ENCODE measurements at places on chromosomes 1 and 21. TPM values are rescaled to one million over a fixed set of nuclear protein-coding genes. Genes with fewer than 3 reads are reported as not detected.

GRCh38 chr21:41578716-41579115, 70.8 kb upstream of the TMPRSS2 start:
- no peak overlapping the region for H3K4me3 ChIP-seq
- H3K36me3 ChIP-seq, result peaks cover 5% of the 10 kb centered on the region
- DNase-seq, result no peak
- H3K27me3 ChIP-seq, result peaks cover 14% of the 10 kb centered on the region
- no peak overlapping the region for H3K27ac ChIP-seq
- H3K4me1 ChIP-seq, result no peaks in the 10 kb centered on the region

GRCh38 chr1:19074361-19074901, 118.0 kb upstream of the IFFO2 start:
- DNase-seq, result no peak
- peaks cover 27% of the 10 kb centered on the region for H3K4me1 ChIP-seq
- peak overlapping the region; percentile 70 for H3K27ac ChIP-seq
- peak overlapping the region; percentile 86 for H3K4me3 ChIP-seq
- no peaks in the 10 kb centered on the region for H3K36me3 ChIP-seq
- H3K27me3 ChIP-seq, result no peaks in the 10 kb centered on the region

DNA sequence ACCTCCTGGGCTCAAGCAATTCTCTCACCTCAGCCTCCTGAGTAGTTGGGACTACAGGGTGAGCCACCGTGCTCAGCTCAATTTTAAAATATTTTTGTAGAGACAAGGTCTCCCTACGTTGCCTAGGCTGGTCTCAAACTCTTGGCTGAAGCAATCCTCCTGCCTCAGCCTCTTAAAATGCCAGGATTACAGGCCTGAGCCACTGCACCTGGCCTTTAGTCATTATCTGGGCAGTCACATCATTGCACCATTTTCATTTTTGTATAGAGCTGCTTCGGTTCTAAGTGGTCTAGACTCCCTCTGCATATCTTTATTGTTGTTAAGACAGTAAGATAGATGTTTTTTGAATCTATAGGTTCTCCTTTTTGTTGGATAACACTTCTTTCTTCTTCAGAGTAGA, 39.9 kb downstream of the ATF3 start:
- H3K4me1 ChIP-seq, result no peaks in the 10 kb centered on the region
- no peak overlapping the region for H3K27ac ChIP-seq
- DNase-seq, result no peak
- H3K4me3 ChIP-seq, result no peak overlapping the region
- H3K27me3 ChIP-seq, result peaks cover 40% of the 10 kb centered on the region

DNA sequence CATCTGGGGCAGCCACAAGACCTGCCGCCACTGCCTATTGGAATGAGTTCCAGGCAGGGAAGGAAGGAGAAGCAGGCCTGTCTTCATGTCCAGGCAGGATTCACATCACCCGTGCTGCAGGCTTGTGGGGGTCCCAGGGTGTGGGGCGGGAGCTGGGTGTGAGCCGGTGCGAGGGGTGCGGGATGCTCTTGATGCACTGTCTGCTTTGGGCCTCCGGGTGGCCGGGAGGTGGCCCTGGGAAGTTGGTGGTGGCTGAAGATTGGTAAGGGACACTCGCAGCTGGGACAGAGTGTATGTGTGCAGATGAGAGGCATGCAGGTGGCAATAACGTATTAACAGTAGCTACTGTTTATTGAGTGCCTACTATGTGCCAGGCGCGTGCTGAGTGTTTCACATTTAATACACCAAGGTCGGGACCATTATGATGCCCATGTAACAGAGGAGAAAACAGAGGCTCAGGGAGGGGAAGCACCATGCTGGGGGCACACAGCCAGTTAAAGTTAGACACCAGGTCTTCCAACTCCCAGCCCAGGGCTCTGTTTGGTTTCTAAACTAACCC, 3.3 kb downstream of the CROCC start:
- no peak overlapping the region for H3K4me3 ChIP-seq
- H3K36me3 ChIP-seq, result peaks cover 3% of the 10 kb centered on the region
- H3K27me3 ChIP-seq, result no peaks in the 10 kb centered on the region
- H3K4me1 ChIP-seq, result peaks cover 52% of the 10 kb centered on the region

GRCh38 chr1:21308330-21308729, 18.1 kb upstream of the ECE1 start:
- peak overlapping the region; percentile 67 for H3K4me3 ChIP-seq
- no peaks in the 10 kb centered on the region for H3K27me3 ChIP-seq
- no peak for DNase-seq
- H3K4me1 ChIP-seq, result peaks cover 38% of the 10 kb centered on the region
- no peaks in the 10 kb centered on the region for H3K36me3 ChIP-seq
- peak overlapping the region; percentile 65 for H3K27ac ChIP-seq

GRCh38 chr1:79792219-79792930, 785.8 kb upstream of the ADGRL4 start:
- H3K4me1 ChIP-seq, result no peaks in the 10 kb centered on the region
- H3K36me3 ChIP-seq, result no peaks in the 10 kb centered on the region
- no peak for DNase-seq
- H3K27me3 ChIP-seq, result no peaks in the 10 kb centered on the region

- peaks cover 4% of the 10 kb centered on the region for H3K36me3 ChIP-seq
- H3K4me3 ChIP-seq, result no peak overlapping the region
- H3K4me1 ChIP-seq, result peaks cover 8% of the 10 kb centered on the region
- H3K27me3 ChIP-seq, result no peaks in the 10 kb centered on the region
- no peak overlapping the region for H3K27ac ChIP-seq
- DNase-seq, result no peak
Measured at GRCh38 chr1:77467021-77467595, 185.3 kb downstream of the AK5 start.

DNA sequence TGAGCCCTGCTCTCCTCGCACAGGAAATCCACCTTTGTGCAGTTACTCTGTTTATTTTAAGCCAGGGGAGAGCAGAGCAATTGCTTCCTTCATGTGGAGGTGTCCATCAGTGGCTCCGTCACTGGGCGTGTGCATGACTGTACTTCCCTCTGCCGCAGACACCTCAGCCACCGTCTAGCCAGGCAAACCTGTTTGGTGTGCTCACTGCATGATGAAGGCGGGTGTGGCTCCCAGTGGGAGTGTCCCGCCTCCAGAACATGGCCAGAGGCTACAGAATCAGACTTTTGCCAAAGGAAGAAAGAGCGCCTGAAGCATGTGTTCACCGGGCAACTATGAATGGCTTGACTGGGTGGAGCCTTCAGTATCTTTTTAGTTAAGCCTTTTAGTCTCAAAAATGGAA, 26.1 kb upstream of the LAMC2 start:
- DNase-seq, result no peak
- H3K27ac ChIP-seq, result no peak overlapping the region
- no peaks in the 10 kb centered on the region for H3K36me3 ChIP-seq
- H3K4me3 ChIP-seq, result no peak overlapping the region
- no peaks in the 10 kb centered on the region for H3K4me1 ChIP-seq

DNA sequence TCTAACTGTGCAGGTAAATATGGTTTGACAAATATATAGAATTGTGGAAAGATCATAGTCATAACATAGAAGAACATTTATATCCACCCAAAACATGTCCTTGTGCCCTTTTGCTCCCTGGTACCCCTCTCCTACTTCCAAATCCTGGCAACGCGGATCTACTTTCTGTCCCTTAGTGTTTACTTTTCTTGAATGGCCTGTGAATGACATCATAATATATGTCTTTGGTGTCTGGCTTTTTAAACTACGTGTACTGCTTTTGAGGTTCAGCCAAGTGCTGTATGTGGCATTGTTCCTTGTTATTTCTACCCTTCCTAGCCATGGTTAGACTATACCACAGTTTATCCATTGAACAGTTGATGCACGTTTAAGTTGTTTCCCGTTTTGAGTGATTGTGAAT, 155.6 kb downstream of the SDCCAG8 start:
- peaks cover 5% of the 10 kb centered on the region for H3K36me3 ChIP-seq
- H3K27ac ChIP-seq, result no peak overlapping the region
- H3K4me1 ChIP-seq, result peaks cover 29% of the 10 kb centered on the region
- DNase-seq, result no peak
- H3K27me3 ChIP-seq, result no peaks in the 10 kb centered on the region
- no peak overlapping the region for H3K4me3 ChIP-seq

- DNase-seq, result no peak
- no peaks in the 10 kb centered on the region for H3K36me3 ChIP-seq
- H3K27ac ChIP-seq, result peak overlapping the region; percentile 34
- no peak overlapping the region for H3K4me3 ChIP-seq
- no peaks in the 10 kb centered on the region for H3K27me3 ChIP-seq
Measured at GRCh38 chr1:91753878-91754277, 132.1 kb downstream of the TGFBR3 start.

SMAP2 gene
- total RNA-seq, result 169 TPM

COL9A2 gene
- total RNA-seq, result 4.3 TPM

MNDA gene
- 0.99 TPM for total RNA-seq

LCE3A gene
- not detected for total RNA-seq

All from T-helper 17 cell (primary cell).